ENCODE measurements at places on chromosomes 1 and 21. TPM values are rescaled to one million over a fixed set of nuclear protein-coding genes. Genes with fewer than 3 reads are reported as not detected.

DNA sequence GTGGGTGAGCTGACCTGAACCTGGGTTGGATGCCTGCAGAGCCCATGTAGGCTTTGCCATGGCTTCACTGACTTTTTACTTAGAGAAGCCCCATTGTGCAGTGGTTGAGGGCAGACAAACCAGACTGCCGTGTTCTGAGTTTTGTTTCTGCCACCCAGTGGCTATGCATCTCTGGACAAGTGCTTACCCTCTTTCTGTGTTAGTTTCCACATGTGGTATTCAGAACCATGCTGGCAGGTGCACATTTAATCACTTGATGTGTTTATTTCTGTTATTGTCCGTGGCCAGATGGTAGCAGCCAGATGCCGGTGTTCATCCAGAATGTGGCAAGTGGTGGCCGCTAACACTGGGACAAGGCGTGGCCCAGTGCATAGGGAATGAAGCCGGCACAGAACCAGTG, 10.3 kb upstream of the PTPN7 start:
- peaks cover 9% of the 10 kb centered on the region for H3K4me1 ChIP-seq
- H3K27ac ChIP-seq: no peak overlapping the region
- no peaks in the 10 kb centered on the region for H3K27me3 ChIP-seq
- no peaks in the 10 kb centered on the region for H3K36me3 ChIP-seq
- DNase-seq: no peak

DNA sequence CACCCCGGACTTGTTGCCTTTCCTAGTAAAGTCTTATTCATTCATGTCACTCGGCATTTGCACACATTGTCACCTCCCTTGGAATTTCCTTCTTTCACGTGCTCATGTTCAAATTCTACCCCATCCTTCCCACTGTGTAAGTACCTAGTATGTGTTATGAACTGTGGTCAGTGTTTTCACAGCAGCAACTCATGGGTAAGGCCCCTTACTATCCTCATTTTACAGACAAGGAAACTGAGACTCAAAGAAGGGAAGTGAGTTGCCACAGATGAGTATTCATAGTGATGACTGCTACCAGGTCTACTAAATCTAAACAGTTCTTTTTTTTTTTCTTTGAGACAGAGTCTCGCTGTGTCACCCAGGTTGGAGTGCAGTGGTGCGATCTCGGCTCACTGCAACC, 10.5 kb downstream of the CITED4 start:
- H3K27ac ChIP-seq: no peak overlapping the region
- no peak overlapping the region for H3K4me3 ChIP-seq
- H3K27me3 ChIP-seq: no peaks in the 10 kb centered on the region

GRCh38 chr1:99726818-99727217, 39.6 kb downstream of the FRRS1 start:
- no peak overlapping the region for H3K4me3 ChIP-seq
- H3K4me1 ChIP-seq: peaks cover 25% of the 10 kb centered on the region
- H3K27me3 ChIP-seq: no peaks in the 10 kb centered on the region
- H3K36me3 ChIP-seq: no peaks in the 10 kb centered on the region
- no peak overlapping the region for H3K27ac ChIP-seq

IGSF21 gene
- total RNA-seq: 28.0 TPM

HAO2 gene
- 0.53 TPM for total RNA-seq

ILDR2 gene
- total RNA-seq: 1.6 TPM

Data from WTC11 (cell line).